CD4-positive, alpha-beta T cell treated with Interferon alpha-2 for 1 hour (primary cell): ENCODE measurements at places on chromosomes 4 and X.

DNA sequence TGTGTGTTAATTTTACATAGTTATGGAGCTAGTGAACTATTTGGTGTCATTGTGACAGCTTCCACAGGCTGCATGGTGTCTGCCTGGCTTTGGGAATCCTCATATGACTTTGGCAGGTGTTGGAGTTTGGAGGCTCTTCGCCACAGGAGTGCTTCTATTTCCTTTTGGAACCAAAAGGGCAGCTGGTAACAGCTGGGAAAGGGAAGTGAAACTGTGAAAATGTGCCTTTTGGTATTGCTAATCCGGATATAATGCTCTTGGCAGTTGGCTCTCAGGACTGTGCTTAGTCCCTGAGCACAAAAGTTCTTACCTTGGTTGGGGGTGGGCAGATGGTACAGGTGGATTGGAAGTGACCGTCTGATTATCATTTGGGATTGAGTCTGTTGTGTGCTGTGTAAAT lies 18.1 kb downstream of the OFD1 start:
- DNase-seq, result peak; percentile 5

DNA sequence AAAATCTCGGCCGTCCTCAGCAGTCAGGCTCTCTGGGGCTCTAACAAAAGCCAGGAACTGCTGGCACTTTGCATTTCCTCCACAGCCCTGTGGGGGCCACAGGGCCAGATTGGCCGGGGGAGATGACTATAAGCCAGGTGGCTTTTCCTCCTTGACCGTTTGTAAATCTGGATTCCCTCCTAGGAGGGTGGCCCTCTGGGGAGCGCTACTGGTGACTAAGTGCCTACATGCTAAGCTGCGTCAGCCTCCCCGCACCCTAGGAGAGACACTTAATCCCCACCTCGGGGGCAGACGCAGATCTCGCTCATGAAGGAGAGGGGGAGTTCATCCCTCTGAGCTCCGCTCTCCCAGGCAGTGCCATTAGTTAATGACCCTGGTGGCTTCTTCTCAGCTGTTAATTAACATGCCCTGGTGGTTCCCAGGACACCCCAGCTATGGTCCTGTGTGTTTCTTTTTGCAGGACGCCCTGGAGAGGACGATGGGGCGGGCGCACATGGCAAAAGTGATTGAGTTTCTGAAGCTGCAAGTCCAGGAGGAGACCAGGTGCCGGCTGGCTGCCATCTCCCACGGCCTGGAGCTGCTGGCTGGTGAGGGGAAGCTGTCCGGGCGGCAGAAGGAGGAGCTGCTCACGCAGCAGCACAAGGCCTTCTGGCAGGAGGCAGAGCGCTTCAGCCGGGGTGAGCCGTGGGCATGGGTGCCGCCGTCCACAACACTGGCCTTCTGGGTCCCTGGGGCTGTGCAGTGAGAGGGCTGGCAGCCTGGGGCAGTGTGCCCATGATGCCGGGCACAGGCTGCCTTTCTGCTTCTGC lies 41.6 kb downstream of the EVC start:
- no peak for DNase-seq

- DNase-seq, result no peak
Observed at GRCh38 chr4:173245952-173246351, 77.3 kb downstream of the GALNT7 start.

GRCh38 chr4:87066403-87067123 lies 131.8 kb downstream of the AFF1 start:
- no peak for DNase-seq

- DNase-seq, result no peak
Observed at GRCh38 chrX:138858951-138859350, 147.4 kb upstream of the FGF13 start.

GRCh38 chr4:100948911-100949310 lies 398.4 kb downstream of the PPP3CA start:
- DNase-seq, result no peak

DNA sequence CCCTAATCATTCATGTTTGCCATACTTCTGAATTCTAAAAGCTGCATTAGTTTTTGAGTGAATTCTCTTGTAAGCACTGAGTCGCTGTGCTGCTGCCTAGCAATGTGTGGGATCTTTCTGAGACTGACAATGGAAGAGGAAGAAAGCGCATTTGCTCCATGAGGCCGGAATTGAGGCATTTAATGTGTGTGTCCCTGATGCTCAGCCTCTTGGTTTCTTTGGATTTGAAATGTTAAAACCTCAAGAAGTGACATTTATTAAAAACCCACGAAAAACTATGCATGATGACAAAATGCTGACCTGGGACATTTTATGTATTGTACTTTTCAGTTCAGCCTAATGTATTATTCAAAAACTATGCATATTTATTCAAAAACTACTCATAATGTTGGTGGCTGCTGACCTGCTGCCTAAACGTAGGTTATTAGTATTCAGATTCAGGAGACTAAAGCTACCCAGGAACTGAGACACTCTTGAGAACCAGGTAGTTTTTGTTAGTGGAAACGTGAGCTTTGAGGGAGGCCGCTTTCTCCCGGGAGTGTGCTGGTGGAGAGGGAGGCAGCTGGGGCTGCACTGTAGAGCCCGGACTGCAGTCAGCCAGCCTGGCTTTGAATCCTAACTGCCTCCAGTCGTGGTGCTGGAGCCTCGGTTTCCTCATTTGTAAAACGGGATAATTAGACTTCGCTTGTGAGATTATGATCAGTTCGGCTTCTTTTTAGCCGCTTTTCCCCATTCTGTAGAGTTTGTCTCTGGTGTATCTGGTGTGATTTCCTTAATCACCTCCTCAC lies 11.3 kb downstream of the RGS12 start:
- no peak for DNase-seq

DNA sequence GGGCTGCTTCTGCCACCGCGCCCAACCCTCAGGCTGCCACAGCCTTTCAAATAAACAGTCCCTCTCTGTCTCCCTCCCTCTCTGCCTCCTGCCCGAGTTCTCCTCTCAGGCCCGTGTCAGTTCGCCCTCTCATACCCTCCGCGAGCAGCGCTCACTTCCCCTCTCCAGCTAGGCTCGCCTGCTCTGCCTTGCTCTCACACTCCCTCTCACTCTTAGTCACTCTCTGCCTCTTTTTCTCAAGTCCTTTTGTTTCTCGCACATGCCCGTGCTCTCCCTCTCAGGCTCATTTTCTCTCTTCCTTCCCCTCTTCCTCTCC lies 3.2 kb downstream of the EFNB1 start:
- no peak for DNase-seq

GRCh38 chr4:113979148-113979904 lies at the start of gene ARSJ:
TSS of gene ARSJ (minus strand) at chr4:113979647. CDS start at chr4:113978834, 813 bp downstream.
- DNase-seq, result no peak

DNA sequence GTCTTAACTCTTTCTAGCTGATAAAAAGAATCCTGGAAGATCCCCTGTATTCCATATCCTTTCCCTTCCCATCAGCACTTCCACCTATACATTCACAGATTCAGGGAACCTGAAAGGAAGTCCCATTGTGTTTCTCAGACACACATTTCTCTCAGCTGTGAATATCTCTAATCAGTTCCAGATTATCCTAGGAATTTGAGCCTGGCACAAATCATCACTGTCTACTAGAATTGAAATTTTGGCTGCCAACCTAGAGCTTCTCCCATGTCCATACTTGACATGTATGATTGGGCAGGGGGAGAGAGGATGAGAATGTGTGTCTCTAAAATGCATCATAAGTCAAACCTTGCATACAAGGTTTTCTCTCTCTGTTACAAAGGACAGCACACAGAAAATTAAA lies 53.1 kb downstream of the NDST3 start:
- DNase-seq, result no peak

DNA sequence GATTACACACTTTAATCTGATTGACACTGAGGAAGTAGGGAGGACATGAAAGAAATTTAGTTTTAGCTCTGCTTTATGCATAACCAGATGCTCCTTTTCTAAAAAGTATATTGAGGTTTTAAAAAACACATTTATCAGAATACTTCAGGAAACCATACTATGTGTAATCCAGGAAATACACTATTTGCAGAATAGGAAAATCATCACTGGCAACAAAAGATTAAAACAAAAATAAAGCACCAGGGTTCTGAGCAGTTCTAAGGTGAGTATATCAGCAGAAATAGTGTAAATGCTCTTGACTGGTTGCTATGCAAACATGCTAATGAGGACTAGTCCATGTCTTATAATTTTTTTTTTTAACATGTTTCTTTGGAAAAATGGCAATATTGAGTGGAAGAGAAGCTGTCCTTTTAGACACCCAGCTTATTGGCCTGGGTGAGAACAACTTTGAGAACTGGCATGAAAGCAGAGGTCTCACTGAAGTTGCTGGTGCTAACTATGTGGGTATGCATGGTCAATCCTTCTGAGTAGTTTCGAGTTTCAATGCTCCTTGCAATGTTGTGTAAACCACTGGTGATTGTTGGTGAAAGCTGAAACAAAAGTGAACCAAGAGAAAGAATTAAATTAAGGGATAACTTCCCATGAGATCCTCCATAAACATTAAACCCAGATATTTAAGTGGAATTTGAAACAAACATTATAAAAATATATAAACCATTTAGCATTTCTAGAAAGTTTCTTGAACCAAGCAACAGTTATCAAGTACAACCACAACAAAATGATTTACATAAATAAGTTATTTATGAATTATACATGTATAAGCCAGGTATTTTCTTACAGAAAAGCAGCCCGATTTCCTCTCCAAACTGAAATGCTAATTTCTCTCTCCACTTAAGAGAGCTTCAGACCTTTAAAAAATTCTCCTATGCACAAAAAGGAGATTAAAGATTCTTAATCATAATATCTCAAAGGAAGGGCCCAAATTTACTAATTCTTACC lies 20.4 kb upstream of the SCD5 start:
- no peak for DNase-seq

DNA sequence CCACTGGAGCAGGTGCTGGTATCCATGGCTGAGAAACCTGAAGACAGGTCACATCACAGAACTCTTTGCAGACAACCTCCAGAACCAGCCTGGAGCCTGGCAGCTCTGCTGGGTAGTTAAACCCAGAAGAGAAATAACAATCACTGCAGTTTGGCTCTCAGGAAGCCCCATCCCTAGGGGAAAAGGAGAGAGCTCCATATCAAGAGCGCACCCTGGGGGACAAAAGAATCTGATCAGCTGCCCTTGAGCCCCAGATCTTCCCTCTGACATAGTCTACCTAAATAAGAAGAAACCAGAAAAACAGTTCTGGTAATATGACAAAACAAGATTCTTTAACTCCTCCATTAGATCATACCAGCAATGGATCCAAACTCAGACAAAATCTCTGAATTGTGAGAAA lies 823.2 kb upstream of the FRG1 start:
- DNase-seq, result no peak

DNA sequence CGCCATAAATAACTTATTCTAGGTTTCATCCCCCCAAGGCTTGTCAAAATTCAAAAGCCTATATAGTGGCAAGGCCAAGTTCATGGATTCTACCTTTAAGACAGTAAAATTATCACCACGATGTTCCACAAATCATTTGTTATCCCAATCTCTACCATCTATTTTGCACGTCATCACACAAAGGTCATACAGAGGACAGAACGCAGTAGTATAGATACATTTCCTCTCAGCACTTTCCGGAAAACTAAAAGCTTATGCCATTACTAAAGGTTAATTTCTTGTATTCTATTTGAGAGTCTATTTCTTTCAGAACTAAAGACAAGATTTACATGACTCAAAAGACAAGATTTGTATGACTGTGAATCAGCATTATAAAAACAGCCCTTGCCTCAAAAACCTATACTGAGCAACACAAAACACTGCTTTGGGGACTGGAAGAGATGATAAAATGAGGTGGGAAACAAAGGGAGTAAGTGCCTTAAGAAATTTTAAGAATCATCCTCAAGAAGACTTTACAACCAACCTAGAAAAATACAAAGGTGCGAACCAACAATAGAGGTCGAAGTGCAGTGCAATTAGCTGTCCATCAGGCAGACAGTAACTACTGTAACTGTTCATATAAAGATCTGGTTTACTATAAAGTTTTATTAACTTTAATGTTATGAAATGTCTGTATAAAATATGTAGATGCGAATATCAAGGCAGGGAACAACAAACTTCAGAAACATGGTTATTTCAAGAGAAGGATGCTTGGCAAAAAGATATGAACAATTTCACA lies 7.6 kb downstream of the UBE2D3 start:
- peak; percentile 27 for DNase-seq

DNA sequence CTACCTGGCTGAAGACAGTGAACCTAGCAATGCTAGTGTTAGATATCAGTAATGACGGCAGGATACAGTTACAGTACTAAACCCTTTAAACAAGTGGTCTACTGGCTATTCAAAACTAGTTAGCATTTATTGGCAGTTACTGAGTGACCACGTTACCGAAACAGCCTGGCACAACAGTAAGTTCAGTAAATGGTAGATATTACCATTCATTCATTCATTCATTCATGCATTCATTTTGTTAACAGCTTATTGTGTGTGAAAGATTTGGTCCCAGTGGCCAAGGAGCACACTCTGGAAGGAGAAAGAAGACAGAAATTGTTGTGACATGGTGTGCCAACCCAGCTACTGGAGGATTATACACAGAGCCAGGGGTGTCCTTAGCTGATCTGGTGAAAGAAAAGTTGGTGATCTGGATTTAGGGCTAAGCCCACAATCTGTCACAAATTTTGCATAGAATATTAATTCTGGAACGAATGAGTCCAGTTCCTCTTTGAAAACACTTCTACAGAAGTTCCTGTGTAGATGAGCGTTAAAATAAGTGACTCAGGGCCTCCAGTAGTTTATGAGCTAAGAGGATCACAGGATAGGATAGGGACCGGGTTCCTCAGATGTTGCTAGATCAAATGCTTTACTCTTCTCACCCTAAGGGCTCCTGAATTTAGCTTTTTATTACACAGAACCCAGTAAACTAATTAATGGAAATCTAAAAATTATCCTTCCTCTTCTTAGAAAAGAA lies 179.1 kb downstream of the CBR4 start:
- no peak for DNase-seq

GRCh38 chr4:31089815-31090214 lies 369.6 kb downstream of the PCDH7 start:
- DNase-seq, result no peak

- no peak for DNase-seq
Observed at GRCh38 chr4:164212134-164212533, 541.8 kb upstream of the SMIM31 start.

GRCh38 chr4:152424396-152424795 lies 111.5 kb downstream of the FBXW7 start:
- DNase-seq, result no peak

GRCh38 chr4:156294577-156294976 lies 340.9 kb upstream of the CTSO start:
- DNase-seq, result no peak

GRCh38 chr4:92634882-92635281 lies 331.1 kb downstream of the GRID2 start:
- DNase-seq, result no peak

DNA sequence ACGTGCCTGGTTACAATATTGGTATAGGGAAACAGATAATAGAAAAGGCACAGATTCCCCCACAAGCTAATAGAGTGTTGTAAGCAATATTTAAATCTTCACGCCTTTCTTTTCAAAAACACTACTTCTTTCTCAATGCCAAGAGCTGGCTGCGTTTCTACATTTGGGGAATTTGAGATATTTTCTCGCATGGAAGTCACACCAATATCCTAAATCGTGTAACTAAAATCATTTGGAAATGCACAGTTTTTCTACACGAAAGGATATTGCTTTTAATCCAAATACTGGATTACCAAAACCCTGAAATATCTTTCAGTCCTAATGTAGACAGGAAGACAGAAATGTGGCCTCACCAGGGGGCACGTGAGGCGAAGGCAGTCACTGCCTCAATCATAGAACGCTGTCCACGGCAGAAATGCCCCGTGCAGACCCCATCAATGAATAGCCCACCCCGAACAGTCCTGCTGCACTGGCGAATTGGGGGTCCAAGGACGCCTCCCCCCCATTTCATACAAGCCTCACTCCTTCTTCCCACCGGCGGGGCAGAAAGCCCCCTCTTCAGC lies 106.6 kb downstream of the NSUN7 start:
- DNase-seq, result no peak
